Right lobe of liver (tissue), 6 donors: ENCODE measurements at places on chromosomes 11 and 22.

DNA sequence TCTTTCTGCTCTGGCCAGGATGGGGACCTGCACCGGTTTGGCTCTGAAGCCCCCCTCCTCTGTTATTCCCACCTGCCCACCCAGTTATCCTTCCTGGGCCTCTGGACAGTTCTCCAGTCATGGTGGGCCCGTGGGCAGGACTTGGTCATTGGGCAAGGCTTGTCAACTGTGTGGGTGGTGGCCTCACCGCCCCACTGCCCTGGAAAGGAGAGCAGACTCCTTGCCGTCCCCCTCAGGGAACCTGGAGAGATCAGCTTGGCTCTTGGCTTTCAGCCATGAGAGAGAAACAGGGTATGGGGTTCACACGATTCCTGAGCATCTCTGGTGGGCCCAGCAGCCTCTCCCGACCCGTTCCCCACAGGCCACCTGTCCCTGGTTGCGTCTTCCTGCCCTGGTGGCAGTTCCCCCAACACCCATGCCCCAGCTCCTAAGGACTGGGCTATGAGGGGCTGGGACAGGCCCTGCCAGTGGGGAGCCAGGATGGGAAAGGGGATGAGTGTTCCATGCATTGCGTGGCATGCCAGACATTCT lies 92.3 kb downstream of the MORC2 start:
- no peak for DNase-seq

DNA sequence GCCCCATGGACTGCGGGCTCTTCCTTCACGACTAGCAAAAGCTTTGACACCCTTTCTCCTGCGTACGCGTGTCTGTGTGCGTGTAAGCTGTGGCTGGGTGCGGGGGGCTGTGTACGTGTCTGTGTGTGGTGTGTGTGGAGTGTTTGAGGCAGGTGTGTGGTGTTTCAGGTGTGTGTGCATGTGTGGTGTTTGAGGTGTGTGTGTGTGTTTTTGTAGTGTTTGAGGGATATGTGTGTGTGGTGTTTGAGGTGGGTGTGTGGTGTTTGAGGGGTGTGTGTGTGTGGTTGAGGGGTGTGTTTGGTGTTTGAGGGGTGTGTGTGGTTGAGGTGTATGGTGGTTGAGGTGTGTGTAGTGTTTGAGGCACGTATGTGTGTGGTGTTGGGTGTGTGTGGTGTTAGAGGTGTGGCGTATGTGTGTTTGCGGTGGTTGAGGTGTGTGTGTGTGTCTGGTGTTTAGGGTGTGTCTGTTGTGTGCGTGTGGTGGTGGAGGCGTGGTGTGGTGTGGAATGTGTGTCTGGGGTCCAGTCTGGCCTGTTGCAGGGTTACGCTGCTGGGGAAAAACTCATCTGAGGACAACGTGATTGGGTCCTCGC lies 687 bp upstream of the ARSA start:
- no peak for DNase-seq

DNA sequence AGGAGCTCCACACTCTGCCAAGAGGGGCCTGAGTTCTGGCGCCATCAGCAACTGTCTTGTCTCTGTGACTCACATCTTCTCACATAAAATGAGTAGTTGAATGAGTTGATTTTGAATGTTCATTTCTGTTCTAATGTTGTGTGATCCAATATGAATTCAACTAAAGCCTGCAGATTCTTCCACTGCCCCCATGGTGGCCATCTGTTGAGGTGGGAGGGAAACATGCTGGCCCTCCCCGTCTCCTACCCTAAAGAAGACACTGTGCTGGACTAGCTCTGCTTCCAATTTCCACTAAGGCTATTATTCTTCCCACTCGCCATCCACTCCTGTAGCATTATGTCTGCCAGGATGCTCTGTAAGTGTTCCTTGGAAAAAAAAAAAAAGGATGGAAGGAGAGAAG lies 555.6 kb upstream of the LARGE1 start:
- DNase-seq: no peak

DNA sequence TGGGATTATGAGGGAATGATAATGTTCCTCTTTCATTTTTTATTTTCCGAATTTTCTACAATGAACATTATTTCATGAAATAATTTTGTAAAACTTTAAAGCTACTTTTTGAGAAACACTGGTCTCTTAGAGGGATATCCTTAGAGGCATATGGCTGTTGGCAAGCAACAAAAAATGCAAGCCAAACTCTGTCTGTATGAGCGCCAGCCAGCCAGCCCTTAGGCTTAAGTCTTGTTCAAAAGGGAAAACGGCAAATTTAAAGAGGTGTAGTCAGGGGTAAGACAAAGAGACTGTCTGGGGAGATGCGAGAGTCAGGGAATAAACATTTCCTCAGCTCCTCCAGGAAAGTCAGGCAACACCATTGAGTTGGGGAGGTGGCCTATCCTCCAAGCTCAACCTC lies 22.5 kb downstream of the ASCC2 start:
- DNase-seq: no peak

DNA sequence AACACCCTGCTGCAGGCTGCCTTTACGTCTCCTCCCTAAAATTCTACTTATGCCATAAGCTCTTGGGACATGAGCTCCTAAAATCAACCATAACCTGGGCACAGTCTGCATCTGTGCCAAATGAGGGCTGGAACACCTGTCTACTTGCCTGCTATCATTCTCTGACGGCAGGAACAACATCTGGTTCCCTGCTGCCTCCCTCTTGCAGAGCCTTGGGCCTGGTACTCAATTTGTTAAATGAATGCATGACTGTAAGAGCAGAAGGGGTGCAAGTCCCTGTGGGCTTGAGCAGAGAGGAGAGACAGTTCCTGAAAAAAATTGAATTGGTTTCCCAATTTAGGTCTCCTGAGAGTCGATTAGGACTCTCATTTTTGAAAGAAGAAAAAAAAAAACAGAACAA lies 66.7 kb upstream of the CSNK2A3 start:
- DNase-seq: no peak

DNA sequence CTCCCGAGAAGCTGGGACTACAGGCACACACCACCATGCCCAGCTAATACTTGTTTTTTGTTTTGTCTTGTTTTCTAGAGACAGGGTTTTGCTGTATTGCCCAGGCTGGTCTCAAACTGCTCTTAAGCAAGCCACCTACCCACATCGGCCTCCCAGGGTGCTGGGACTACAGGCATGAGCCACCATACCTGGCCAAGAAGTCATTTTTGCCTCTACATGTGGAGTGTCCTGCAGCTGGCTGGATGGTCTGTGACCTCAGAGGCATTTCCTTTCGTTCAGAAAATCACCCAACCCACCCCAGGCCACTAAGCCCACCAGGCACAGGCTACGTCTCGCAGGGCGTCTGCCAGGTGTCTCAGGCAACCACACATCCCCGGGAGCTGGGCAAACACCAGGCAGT lies 12.8 kb downstream of the SHANK2 start:
- no peak for DNase-seq

DNA sequence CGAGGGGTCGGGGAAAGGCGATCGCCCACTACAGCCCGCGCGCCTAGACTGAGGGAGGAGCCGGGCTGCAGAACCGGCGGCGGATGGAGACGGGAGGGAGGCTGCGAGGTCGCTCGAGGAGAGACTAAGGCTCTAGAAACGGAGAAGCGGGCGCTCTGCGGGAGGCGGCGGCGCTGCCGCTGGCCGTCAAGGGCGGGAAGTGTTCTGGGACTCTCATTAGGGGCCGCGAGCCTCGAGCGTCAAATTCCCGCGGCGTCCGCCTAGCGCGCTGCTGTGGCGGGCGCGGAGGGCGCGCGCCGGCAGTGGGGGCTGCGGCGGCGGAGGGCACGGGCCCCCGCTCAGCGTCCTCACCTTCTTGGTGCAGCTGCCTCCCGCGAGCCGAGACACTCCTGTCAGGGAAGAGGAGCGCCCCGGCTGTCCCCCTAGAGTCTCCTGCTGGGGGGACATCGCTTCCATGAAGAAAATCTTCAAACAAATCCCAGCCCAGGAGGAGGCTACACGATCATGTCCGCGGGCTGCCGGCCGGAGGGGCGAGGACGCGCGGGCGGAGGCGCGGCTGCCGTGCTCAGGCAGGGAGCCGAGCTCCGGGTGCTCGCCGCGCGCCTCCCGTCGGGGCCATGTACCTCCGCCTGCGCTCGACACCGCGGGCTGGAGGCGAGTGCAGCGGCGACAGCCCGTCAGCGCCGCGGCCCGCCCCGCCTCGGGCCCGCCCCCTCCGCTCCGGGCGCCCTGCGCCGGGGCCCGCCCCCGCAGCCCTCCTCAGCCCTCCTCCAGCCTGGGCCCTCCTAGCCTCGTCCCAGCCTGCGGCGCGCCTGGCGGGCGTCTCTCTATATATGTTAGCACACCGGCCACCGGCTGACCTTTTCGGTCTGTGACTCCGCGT lies at the start of gene ARHGAP20:
Gene ARHGAP20 (minus strand): TSS at position 662 of the 883 bp plus-strand sequence. CDS start 206 bp downstream, at position 456.
- DNase-seq: peak; percentile 86

GRCh38 chr11:6438979-6439571 lies 1.7 kb downstream of the HPX start:
- DNase-seq: no peak

- DNase-seq: no peak
Observed at GRCh38 chr11:100557830-100558611, 129.1 kb upstream of the ARHGAP42 start.

- no peak for DNase-seq
Observed at GRCh38 chr11:64759722-64760719, at the start of gene PYGM. Gene PYGM (minus strand): TSS chr11:64759974. CDS start chr11:64759898, 76 bp downstream.

- DNase-seq: no peak
Observed at GRCh38 chr22:30253205-30253852, 6.8 kb upstream of the LIF start.

DNA sequence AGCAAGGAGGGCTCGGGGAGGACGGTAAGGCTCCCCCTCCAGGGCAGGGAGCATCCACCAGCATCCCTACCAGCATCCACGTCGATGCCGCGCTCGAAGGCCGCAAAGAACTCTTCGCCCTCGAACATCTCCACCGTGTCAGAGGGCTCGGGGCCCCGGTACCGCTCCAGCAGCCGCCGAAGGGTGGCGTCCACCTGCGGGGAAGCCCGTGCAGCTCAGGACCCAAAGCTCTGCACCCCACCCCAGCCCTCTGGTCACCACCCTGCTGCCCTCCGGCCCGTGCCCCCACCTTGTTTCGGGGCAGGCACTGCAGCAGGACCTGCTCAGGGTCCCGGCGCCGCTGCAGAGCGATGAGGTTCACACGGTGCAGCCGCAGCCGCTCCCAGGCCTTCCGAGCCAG lies 2.4 kb upstream of the SLC25A22 start:
- no peak for DNase-seq

- DNase-seq: no peak
Observed at GRCh38 chr22:45204241-45204640, 36.5 kb downstream of the KIAA0930 start.

GRCh38 chr22:45448431-45448830 lies 34.9 kb downstream of the RIBC2 start:
- DNase-seq: no peak

DNA sequence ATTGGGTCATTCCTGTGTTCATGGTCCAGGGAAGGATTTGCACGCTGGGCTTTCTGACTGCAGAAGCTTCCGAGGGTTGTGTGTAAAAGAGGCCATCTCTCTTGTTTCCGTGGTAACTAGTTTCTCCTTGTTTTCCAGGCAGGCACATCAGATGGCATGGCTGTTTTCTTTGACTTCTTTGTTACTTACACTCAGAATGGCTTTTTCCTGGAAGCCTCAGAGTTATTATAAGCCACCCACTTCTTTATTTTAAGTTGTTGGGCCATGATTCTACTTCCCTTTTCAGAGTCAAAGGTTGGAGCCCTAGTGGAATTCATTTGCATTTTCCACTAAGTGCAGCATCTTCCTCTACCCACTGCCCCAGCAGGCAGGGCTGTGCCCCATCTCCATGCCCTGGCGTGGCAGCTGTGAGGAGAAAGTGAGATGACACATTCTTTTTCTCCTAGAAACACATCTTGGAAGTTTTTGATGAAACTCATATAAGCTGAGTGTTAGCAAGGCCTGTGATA lies 94.9 kb downstream of the PRR5L start:
- DNase-seq: no peak

GRCh38 chr11:62140304-62141110 lies 16.7 kb downstream of the INCENP start:
- DNase-seq: no peak

GRCh38 chr11:67649634-67650510 lies 658 bp downstream of the ACY3 start:
- DNase-seq: no peak

DNA sequence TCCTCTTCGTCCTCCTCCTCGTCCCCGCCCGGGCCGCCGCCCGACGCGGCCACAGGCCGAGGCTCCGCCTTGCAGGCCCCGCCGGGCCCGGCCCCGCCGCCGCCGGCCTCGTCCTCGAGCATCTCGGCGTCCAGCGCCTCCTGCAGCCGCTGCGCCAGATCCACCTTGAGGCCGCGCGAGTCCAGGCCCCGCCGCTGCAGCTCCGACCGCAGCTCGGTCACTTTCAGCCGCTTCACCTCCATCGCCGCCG lies 417 bp downstream of the HNRNPUL2 start:
- no peak for DNase-seq
